ENCODE measurements at places on chromosomes 5 and 9. TPM values are rescaled to one million over a fixed set of nuclear protein-coding genes. Genes with fewer than 3 reads are reported as not detected.

- no peak overlapping the region for H3K4me3 ChIP-seq
- H3K27me3 ChIP-seq, result no peaks in the 10 kb centered on the region
- no peak for DNase-seq
- no peak overlapping the region for H3K27ac ChIP-seq
- H3K4me1 ChIP-seq, result no peaks in the 10 kb centered on the region
Measured at GRCh38 chr9:109422641-109423040, 75.5 kb downstream of the PTPN3 start.

GRCh38 chr9:113911850-113912557 lies 35.9 kb downstream of the ZNF618 start:
- no peak for DNase-seq
- H3K27ac ChIP-seq, result no peak overlapping the region
- H3K4me1 ChIP-seq, result no peaks in the 10 kb centered on the region

- H3K36me3 ChIP-seq, result no peaks in the 10 kb centered on the region
- no peaks in the 10 kb centered on the region for H3K4me1 ChIP-seq
- no peak for DNase-seq
- H3K27ac ChIP-seq, result no peak overlapping the region
- no peak overlapping the region for H3K4me3 ChIP-seq
- H3K27me3 ChIP-seq, result no peaks in the 10 kb centered on the region
Measured at GRCh38 chr9:91758491-91758981, 191.5 kb downstream of the ROR2 start.

DNA sequence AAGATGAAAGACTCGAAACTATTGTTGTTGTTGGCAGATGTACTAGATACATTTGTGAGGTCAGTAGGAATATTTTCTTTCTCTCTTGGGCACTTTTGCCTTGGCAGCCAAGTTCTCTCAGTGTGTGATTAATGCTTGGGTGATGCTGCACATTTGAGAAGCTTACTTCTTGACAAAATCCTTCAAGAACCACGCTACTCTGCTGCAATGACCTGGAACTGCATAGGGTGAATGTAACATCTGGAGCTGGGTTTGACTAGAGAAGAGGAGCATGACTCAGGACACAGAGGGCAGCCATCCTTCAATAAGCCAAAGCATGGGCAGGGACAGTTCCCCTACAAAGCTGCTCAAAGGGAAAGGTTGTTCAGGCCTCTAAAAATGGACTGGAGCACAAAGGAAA lies 75.5 kb upstream of the PUM3 start:
- no peak overlapping the region for H3K4me3 ChIP-seq
- no peak for DNase-seq
- H3K4me1 ChIP-seq, result no peaks in the 10 kb centered on the region

DNA sequence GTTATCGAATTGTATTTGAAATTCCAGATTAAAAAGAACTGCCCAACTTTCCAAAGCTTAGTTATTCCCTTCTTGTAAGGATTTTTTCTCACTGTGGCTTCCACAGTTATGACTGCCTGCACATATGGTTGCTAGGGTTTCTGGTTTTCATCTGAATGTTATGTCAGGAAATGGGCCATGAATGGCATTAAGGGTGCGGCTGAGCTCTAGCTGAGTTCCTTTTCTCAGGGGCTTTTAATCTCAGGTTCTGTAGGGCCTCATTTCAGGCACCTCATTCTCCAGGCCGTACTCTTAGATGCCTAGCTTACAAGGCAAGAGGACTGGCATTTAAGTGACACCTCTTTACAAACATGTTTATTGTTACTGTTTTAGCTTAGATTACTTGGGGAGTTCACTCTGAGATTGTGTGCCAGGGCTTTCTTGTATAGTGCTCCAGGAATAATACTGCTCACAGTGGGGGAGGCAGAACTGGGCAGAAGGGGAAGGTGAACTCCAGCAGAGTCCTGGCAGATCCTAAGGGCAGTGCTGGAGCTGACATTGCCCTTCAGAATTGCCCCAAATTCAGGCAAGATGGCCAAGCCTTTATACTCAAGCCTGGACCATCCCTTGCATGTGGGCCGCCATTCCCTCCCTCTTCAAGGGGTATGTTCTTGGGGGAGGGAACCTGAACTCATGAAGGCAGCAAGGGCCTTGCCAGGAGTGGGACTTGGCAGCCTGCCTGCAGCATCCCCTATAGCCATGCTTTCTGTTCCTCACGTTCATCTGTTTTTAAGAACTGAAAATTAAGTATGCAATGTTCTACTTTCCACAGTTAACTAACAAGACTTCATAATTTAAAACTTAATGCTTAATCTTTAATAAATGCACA lies 111.5 kb downstream of the KDM4C start:
- H3K27ac ChIP-seq, result no peak overlapping the region
- no peaks in the 10 kb centered on the region for H3K27me3 ChIP-seq
- H3K4me3 ChIP-seq, result no peak overlapping the region
- no peaks in the 10 kb centered on the region for H3K4me1 ChIP-seq

DNA sequence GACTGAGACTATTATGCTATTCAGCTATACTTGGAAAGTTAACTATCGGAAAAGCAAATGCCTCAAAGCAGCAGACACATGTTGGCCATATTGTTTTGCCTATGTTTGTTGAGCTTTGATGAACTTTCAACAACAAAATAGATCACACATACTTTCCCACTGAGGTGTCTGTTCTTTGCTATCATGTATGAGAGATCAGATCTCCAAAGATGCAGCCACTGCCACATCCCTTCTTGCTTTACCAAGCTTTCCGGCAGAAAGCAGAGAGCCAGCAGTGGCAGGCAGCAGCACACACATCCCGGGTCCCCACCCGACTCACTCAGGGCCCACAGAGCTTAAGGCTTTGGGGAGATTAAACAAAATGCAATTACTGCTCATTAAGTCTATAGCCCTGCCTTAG lies 18.8 kb downstream of the ZBTB5 start:
- H3K4me1 ChIP-seq, result no peaks in the 10 kb centered on the region
- H3K27ac ChIP-seq, result no peak overlapping the region
- DNase-seq, result no peak
- no peaks in the 10 kb centered on the region for H3K27me3 ChIP-seq

- DNase-seq, result no peak
- H3K27me3 ChIP-seq, result no peaks in the 10 kb centered on the region
- no peaks in the 10 kb centered on the region for H3K4me1 ChIP-seq
- H3K27ac ChIP-seq, result no peak overlapping the region
- H3K36me3 ChIP-seq, result no peaks in the 10 kb centered on the region
- no peak overlapping the region for H3K4me3 ChIP-seq
Measured at GRCh38 chr5:96415897-96416296, 17.2 kb downstream of the PCSK1 start.

GRCh38 chr9:8114826-8115225 lies 315.2 kb upstream of the DMAC1 start:
- H3K27me3 ChIP-seq, result no peaks in the 10 kb centered on the region
- no peak overlapping the region for H3K4me3 ChIP-seq
- no peaks in the 10 kb centered on the region for H3K36me3 ChIP-seq
- no peak overlapping the region for H3K27ac ChIP-seq

DNA sequence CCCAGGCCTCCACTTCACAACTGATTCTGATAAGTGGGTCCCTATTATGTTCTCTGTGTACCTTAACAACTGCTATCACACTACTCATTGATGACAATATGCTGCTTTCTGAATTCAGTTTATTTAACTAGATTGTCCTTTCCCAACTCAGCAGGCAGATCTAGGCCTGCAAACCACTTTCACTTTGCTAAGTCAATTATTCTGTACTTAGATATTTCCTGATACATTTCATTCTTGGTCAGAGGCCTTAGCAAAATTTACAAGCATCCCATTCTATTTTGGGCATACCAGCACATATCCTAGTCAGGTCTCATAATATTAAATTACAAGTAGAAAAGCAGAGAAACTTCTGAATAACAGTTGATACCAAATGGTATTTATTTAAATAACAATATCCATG lies 235.7 kb upstream of the HAPLN1 start:
- no peak overlapping the region for H3K27ac ChIP-seq
- H3K4me1 ChIP-seq, result no peaks in the 10 kb centered on the region
- DNase-seq, result no peak
- no peaks in the 10 kb centered on the region for H3K27me3 ChIP-seq
- no peak overlapping the region for H3K4me3 ChIP-seq

Gene FCN2
- not detected for total RNA-seq

Gene HACD4
- 4.4 TPM for total RNA-seq
